NCI-H2107 (cell line): ENCODE measurements at places on chromosomes 12 and 14.
A peak's percentile ranks its signal among the peaks of the same experiment; 100 is the strongest.

DNA sequence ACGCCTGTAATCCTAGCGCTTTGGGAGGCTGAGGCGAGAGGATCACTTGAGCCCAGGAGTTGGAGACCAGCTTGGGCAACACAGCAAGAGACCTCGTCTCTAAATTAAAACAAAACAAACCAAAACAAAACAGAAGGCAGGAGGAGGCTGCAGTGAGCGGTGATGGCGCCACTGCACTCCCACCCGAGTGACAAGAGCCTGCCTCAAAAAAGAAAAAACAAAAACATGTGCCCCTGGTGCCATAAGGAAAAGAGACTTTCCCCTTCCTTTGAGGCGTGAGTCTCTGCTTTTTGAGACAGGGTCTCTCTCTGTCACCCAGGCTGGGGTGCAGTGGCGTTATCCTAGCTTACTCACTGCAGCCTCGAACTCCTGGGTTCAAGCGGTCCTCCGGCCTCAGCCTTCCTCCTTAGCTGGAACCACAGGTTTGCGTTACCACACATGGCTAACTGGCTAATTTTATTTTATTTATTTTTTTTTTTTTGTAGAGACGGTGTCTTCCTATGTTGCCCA, 9.0 kb upstream of the EAPP start:
- no peak for DNase-seq

- peak; percentile 45 for DNase-seq
Measured at GRCh38 chr12:6312529-6313325, 2.2 kb downstream of the PLEKHG6 start.

DNA sequence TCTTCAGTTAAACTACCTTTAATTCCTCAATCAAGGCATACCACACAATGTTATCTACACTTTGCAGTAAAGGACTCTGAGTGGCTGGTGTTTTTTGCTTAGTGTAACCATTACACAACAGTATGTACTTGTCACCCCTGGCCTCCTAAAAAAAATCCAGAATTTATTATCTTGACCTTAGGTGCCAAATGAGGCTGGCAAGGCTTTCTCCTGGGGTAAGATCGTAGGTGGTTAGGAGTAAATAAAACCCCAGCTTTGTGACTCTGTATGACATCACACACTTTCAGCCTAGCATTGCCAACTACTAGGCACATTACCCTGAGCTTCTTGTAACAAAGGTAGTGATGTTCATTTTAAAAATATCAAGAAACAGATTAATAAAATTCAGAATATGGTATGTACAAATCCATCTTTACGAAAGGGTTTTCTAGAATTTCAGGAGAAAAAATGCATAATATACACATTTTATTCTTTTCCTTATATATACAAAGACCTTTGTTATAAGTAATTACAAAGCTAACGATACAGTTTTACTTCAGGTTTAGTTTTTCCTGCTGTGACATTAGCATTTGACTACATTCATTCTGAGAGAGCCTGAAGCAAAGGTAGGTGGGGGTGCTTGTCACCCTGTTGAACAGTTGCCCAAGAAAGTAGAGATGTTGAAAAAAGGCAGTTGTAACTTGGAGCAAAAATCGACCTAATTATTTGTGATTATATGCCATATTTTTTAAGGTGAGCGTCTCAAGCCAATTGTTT, 13.5 kb downstream of the TCL1A start:
- DNase-seq, result no peak

DNA sequence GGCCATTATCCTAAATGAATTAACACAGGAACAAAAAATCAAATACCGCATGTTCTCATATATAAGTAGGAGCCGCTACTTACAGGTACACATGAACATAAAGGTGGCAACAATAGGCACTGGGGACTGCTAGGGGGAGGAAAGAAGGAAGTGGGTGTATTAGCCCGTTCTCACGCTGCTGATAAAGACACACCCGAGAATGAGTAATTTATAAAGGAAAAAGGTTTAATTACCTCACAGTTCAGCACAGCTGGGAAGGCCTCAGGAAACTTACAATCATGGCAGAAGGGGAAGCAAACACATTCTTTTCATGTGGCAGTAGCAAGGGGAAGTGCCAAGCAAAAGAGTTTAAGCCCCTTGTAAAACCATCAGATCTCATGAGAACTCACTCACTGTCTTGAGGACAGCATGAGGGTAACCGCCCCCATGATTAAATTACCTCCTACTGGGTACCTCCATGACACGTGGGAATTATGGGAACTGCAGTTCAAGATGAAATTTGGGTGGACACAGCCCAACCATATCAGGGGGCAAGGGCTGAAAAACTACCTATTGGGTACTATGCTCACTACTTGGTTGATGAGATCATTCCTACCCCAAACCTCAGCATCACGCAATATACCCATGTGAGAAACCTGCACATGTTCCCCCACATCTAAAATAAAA, 16.4 kb upstream of the MIA2 start:
- DNase-seq, result no peak

GRCh38 chr12:87120440-87120839, 864.2 kb upstream of the MGAT4C start:
- no peak for DNase-seq

DNA sequence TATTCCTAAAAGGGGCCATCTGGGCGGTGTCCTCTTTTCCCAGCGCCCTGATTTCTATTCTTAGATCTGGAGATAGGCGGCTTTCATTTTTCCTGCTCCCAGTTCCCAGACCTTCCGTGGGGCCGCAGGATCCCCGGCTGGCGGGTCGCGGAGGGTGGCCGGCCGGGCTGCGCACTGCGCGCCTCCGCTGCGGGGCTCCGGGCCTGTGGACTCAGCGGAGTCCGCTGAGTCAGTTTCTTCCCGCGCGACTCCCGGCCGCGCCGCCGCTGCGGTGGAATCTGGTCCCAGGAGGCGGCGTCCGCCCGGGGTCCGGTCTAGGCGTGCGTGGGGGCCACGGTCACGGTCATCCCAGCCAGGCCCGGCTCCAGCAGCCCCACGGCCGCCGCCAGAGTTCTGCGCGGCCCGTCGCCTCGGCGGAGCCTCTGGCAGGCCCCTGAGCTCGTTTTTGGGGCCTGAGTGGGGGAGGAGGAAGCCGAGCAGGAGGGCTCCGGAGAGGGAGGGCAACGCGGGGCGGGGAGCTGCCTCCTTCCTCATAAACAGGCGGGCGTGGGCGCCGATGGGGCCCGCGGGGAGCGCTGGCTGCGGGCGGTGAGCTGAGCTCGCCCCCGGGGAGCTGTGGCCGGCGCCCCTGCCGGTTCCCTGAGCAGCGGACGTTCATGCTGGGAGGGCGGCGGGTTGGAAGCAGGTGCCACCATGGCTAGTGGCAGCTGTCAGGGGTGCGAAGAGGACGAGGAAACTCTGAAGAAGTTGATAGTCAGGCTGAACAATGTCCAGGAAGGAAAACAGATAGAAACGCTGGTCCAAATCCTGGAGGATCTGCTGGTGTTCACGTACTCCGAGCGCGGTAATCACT, at the start of gene LRRK2:
TSS of gene LRRK2 (plus strand) at position 559 of the 853 bp plus-strand sequence. CDS start at position 694, 135 bp downstream.
- no peak for DNase-seq

- no peak for DNase-seq
Measured at GRCh38 chr14:33110737-33111443, 172.2 kb downstream of the NPAS3 start.

GRCh38 chr12:7612851-7613250, 52.9 kb downstream of the APOBEC1 start:
- DNase-seq, result no peak
